ENCODE measurements at places on chromosomes 1 and 21.

- DNase-seq = peak; percentile 94
Observed at GRCh38 chr21:45747802-45748445, 104.4 kb downstream of the PCBP3 start.

- peak; percentile 4 for DNase-seq
Observed at GRCh38 chr1:185257950-185258208, 59.2 kb downstream of the IVNS1ABP start.

GRCh38 chr1:54805466-54805865 lies 4.3 kb upstream of the TTC22 start:
- no peak for DNase-seq

- DNase-seq = peak; percentile 80
Observed at GRCh38 chr21:45404730-45405270, at the start of gene COL18A1. Gene COL18A1 (plus strand): TSS chr21:45405165. CDS start chr21:45405231, 66 bp downstream.

- peak; percentile 29 for DNase-seq
Observed at GRCh38 chr21:44267655-44268142, 6.0 kb upstream of the DNMT3L start.

GRCh38 chr1:151461694-151462093 lies 2.4 kb upstream of the POGZ start:
- DNase-seq = no peak

All from AG08395 (cell line).